ENCODE measurements at places on chromosomes 4 and X. TPM values are rescaled to one million over a fixed set of nuclear protein-coding genes. Genes with fewer than 3 reads are reported as not detected.

CDX4 gene
- polyA plus RNA-seq, result not detected

IL3RA gene
- 30.0 TPM for polyA plus RNA-seq

RHOH gene
- polyA plus RNA-seq, result 1.1 TPM

MTTP gene
- 3.3 TPM for polyA plus RNA-seq

ASB12 gene
- polyA plus RNA-seq, result 1.2 TPM

MAP7D3 gene
- polyA plus RNA-seq, result 8.8 TPM

CXCL11 gene
- not detected for polyA plus RNA-seq

TLR10 gene
- polyA plus RNA-seq, result 4.7 TPM

TSPAN6 gene
- polyA plus RNA-seq, result 69.9 TPM

SLC25A53 gene
- polyA plus RNA-seq, result 10.8 TPM

TGIF2LX gene
- polyA plus RNA-seq, result not detected

HEPH gene
- polyA plus RNA-seq, result 29.1 TPM

Measured in spinal cord (tissue), 10 donors.